ENCODE measurements at places on chromosomes 2 and 18. TPM values are rescaled to one million over a fixed set of nuclear protein-coding genes. Genes with fewer than 3 reads are reported as not detected.

DNA sequence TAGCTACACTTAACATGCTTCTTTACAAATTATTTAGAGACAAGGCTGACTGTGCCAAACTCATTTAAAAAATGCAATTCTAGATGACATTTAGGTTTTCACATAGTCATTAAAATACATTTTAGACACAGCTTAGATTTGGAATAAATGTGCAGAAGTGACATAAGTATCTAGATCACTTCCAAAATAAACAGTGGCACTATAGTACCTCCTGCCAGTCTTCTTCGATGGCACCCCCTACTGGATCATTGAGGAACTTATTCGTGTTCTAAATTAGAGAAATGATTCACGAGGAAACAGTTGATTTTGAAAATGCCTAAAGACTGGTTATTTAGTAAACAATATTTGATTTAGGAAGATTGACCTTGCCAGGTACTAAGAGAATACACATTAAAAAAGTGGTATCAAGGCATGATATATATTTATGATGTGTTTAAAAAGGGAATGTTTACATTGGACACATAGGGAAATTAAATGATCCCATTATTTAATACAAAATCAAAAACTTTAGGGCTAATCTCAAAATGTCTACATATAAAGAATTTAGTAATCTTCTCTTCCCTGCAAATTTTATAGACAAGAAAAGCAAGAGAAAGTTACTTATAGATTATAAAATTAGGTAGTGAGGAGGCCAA, 323.9 kb downstream of the XIRP2 start:
- peak; percentile 32 for DNase-seq

DNA sequence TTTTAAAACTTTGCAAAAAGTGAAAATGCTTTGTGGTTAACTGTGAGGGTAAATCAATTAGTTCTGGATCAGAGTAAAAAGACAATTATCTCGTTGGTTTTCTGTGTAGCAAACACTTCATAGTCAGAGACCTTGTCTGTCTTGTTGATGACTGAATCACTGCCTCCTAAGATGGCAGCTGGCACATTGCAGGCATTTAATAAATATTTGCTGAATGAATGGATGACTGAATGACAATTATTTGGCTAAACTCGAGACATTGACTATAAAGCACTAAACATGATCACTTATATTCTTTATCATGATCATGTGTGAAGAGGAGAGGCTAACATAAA, 96.2 kb downstream of the MAIP1 start:
- DNase-seq = no peak

DNA sequence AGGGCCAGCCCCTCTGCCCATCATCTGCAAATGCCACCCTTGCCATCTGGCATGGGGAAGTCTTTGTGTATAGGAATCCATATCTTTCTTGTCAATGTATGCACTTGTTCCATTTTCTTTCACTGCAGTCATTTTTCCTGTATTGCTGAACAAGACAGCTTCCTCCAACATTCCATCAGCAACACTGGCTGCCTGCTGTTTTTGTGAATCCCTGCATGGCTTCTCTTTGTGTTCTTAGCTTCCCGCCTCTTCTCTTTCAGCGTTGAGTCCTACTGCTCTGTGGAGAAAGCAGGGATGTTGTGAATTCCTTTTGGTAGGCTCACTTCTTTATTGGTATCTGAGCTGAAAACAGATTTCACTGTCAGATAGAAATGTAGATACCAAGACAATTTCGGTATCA, 150.0 kb downstream of the LPIN1 start:
- no peak for DNase-seq

GRCh38 chr2:127647242-127648190, 1.6 kb downstream of the GPR17 start:
- DNase-seq = no peak

Gene DSG1
- total RNA-seq = 0.17 TPM

Gene SERPINB8
- 30.0 TPM for total RNA-seq

Gene LAMA1
- total RNA-seq = 104 TPM

Gene SLC4A1AP
- 23.8 TPM for total RNA-seq

Gene GEN1
- total RNA-seq = 10.0 TPM

Measured in mammary epithelial cell (primary cell).